ENCODE measurements at places on chromosomes 5 and 9.

DNA sequence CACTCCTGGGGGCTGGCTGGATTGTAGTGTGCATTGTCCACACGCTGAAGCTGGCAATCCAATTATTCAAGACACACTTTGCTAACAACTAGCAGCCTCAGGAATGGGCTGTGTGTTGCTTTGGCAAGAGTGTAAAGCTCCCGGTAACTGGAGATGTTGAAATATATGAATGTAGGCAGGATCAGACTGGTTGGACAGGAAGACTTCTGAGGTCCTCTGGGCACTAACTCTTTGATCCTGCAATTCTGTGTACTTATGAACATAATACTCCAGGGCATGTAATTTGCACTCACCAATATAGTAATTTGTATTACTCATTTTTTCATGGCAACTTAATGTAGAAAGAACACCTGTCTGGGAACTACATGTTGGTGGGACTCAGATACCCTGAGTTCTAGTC lies 106.7 kb upstream of the SLC28A3 start:
- DNase-seq: no peak

DNA sequence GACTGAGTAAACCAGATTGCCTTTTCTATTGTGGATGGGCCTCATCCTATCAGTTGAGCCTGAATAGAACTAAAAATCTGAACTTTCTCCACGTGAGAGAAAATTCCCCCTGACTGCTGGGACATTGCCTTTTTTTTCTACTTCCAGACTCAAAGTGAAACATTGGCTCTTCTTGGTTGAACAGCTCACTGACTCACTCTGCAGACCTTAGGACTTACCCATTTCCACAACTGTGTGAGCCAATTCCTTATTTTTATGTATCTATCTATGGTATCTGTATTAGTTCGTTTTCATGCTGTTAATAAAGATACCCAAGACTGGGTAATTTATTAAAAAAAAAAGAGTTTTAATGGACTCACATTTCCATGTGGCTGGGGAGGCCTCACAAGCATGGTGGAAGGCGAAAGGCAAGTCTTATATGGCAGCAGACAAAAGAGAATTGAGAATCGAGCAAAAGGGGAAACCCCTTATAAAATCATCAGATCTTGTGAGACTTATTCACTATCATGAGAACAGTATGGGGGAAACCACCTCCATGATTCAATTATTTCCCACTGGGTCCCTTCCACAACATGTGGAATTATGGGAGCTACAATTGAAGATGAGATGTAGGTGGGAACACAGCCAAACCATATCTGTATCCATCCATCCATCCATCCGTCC lies 306.7 kb upstream of the SLC24A2 start:
- DNase-seq: no peak

- no peak for DNase-seq
These were observed 10.5 kb downstream of the LURAP1L start for GRCh38 chr9:12785260-12785770.

DNA sequence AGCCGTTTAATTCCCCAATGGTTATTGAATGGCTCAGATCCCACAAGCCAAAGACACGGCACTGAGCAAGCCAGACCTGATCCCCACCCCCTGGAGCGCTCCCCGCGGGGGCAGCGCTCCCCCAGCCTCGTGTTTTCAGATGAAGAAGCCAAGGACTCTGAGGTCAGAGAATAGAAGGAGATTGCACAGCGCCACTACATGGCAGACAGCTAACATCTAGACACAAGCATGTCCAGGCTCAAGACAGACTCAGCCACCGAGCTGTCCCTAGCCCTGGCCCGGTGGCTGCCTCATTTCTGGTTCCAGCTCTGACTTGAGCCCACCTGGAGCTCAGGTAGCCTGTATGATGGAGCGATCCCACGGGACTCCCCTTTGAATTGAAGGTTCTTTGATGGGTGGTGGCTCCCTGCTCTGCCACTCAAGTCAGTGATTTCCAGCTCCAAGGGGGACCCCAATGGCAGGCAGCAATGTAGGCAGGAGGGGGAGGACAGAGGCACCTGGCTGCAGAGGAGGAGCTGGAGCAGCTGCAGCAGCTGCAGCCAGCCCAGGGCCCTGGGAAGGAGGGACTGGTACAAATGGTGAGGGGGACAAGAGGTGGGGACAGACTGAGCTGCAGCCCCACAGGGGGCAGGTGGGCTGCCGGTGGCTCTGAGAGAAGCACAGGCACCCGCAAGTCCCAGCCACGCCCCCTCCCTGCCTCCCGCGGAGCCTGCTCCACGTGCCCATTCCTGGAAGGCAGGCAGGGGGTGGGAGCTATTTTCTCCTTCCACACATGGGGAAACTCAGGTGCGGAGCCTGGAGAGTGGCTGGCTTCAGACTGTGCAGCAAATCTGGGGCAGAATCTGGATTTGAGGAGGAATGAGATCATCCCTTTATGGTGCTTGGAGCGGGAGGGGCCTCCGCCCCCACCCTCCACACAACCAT lies 40.2 kb downstream of the NTNG2 start:
- peak; percentile 46 for DNase-seq

DNA sequence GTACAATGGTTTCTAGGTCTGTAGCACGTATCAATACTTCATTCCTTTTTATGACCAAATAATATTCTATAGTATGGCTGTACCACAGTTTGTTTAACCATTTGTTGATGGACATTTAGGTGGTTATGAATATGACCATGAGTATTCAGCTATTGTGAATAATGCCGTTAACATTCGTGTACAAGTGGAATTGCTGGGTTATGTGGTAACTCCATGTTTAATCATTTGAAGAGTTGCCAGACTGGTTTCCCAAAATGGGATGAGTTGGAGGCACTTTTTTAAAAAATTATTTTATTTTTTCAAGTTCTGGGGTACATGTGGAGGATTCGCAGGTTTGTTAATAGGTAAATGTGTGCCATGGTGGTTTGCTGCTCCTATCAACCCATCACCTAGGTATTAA lies 4.6 kb downstream of the SNX2 start:
- no peak for DNase-seq

- no peak for DNase-seq
These were observed 17.9 kb upstream of the SPIN1 start for GRCh38 chr9:88370346-88370745.

- DNase-seq: no peak
These were observed 12.0 kb upstream of the AJM1 start for GRCh38 chr9:136829981-136830885.

GRCh38 chr9:124045076-124045829 lies 33.7 kb downstream of the LHX2 start:
- DNase-seq: peak; percentile 19

DNA sequence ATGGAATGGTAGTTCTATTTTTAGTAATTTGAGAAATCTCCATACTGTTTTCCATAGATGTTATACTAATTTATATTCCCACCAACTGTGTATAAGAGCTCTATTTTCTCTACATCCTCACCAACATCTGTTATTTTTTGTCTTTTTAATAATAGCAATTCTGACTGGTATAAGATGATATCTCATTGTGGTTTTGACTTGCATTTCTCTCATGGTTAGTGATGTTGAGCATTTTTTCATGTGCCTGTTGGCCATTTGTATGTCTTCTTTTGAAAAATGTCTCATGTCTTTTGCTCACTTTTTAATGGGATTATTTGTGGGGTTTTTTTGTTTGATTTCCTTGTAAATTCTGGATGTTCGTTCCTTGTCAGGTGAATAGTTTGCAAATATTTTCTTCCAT lies 154.4 kb downstream of the ZSWIM6 start:
- no peak for DNase-seq

GRCh38 chr5:150063638-150064037 lies 22.7 kb downstream of the CSF1R start:
- no peak for DNase-seq

GRCh38 chr5:35803191-35803651 lies 53.5 kb upstream of the IL7R start:
- DNase-seq: peak; percentile 84

GRCh38 chr5:81718300-81718699 lies 32.6 kb downstream of the SSBP2 start:
- DNase-seq: no peak

- DNase-seq: no peak
These were observed 496.3 kb upstream of the GRIA1 start for GRCh38 chr5:152994033-152994680.

- DNase-seq: no peak
These were observed 352.5 kb upstream of the NUDT12 start for GRCh38 chr5:103915081-103915480.

DNA sequence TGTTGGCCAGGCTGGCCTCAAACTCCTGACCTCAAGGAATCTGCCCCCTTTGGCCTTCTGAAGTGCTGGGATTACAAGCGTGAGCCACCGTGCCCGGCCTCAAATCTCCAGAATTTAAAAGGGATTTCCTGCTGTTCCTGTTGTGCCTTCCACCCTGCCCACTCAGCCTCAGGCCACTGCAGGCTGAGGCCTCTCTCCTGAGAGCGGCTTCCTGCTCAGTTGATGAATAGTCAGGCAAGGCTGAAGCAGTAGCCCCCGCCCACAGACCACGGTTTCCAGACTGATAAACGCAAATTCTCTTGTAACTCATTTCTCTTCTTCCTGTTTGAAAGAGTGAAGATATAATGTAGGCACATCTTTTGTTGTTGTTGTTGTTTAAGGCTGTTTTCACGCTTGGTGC lies 127.0 kb upstream of the PLCXD3 start:
- DNase-seq: no peak

All from NCI-H1092 (cell line).